HTR-8/SVneo (cell line): ENCODE measurements at places on chromosomes 3 and 15.

DNA sequence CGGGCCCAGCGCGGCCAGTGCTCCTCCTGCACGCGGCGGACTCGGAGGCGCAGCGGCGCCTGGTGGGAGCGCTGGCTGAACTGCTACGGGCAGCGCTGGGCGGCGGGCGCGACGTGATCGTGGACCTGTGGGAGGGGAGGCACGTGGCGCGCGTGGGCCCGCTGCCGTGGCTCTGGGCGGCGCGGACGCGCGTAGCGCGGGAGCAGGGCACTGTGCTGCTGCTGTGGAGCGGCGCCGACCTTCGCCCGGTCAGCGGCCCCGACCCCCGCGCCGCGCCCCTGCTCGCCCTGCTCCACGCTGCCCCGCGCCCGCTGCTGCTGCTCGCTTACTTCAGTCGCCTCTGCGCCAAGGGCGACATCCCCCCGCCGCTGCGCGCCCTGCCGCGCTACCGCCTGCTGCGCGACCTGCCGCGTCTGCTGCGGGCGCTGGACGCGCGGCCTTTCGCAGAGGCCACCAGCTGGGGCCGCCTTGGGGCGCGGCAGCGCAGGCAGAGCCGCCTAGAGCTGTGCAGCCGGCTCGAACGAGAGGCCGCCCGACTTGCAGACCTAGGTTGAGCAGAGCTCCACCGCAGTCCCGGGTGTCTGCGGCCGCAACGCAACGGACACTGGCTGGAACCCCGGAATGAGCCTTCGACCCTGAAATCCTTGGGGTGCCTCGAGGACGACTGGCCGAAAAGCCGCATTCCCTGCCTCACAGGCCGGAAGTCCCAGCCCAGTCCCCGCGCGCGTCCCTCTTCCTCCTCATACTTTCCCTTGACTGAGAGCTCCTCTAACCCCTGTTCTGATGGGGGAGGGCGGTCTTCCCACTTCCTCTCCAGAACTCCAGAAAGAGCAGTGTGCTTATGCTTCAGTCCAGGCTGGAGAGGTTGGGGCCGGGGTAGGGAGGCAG, 1.4 kb upstream of the IL17RC start:
- peak; percentile 51 for DNase-seq

DNA sequence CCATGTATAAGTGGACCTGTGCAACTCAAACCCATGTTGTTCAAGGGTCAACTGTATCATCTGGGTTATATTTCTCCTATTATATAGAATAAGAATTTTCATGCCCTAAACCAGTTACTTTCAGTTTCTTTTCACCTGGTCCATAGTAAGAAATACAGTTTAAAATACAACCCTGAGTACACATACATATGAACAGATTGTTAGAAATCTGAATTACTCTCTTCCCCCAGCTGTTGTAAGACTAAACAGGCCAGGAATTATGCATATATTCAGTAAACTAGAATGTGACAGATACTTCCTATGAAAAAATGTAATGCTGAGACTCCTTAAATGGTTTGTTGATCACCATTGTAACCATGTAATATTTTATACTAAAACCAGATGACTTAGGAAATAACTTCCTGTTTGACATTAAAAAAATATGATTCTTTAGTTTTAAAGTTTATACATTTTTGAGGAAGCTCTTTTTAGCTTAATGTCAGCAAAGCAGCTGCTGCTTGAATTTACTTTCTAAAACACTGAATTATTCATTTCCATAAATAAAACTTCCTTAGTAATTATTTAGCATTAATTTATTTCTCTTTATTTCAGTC, 52.5 kb upstream of the ZCWPW2 start:
- DNase-seq, result no peak

DNA sequence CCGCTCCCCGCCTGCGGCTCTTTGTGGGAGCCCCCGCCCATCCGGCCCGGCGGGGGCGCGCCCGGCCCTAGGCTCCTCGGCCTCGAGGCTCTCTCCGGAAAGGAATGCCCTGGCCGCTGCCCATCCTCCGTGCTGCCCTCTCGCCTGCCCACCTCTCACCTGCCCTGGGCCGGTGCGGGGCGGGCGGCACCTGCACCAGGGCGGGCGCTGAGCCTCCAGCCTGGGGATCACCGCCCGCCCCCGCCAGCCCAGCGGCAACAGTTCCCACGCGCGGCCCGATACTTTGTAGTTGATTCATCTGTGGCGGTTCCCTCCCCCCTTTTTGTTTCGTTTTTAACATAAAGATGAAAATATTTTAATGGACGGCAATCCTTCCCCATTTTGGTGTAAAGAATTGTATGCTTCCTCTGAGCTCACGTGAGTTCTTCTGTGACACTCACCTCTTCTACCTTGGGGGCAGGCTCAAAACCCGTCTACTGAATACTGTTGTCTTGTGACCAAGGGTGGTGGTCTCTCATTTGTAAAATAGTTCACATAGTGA, 1.9 kb downstream of the KLF13 start:
- no peak for DNase-seq

- DNase-seq, result no peak
These were observed 26.4 kb upstream of the P4HTM start for GRCh38 chr3:48963591-48963990.

DNA sequence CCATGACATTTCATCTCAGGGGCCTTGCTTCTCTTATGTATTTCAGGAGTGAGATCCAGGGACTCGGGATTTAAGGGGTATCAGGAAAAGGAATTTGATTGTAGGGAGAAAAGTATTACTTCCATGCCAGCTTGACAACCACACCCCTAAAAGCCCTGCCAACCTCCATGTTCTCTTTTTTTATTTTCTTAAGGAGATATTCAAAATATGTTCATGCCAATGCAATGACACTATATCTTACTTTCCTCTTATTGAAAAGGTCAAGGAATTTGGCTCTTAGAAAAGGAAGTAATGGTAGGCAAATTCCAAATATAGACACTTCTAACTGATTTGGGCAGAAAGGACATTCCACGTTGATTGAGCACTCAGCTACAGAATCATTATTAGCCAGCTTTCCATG, 407.5 kb upstream of the NECTIN3 start:
- DNase-seq, result peak; percentile 5

GRCh38 chr3:141444586-141445285, 42.1 kb upstream of the RASA2 start:
- DNase-seq, result no peak

- no peak for DNase-seq
These were observed 55.4 kb downstream of the EOMES start for GRCh38 chr3:27666708-27667107.
